Muscle of leg (tissue), 16 donors: ENCODE measurements at places on chromosomes 11 and 22. TPM values are rescaled to one million over a fixed set of nuclear protein-coding genes. Genes with fewer than 3 reads are reported as not detected.
A peak's percentile ranks its signal among the peaks of the same experiment; 100 is the strongest.

- H3K27ac ChIP-seq, result peak overlapping the region; percentile 59
- no peaks in the 10 kb centered on the region for H3K27me3 ChIP-seq
- DNase-seq, result peak; percentile 23
- H3K4me3 ChIP-seq, result peak overlapping the region; percentile 32
- peaks cover 5% of the 10 kb centered on the region for H3K4me1 ChIP-seq
Measured at GRCh38 chr11:47376525-47377371, 1.6 kb downstream of the SPI1 start.

Gene MOV10L1
- 0.40 TPM for total RNA-seq

Gene OR8D4
- total RNA-seq, result 0.04 TPM

GRCh38 chr11:86395061-86395551 is 20.4 kb downstream of the CCDC81 start:
- H3K36me3 ChIP-seq, result no peaks in the 10 kb centered on the region
- H3K27ac ChIP-seq, result no peak overlapping the region
- DNase-seq, result no peak
- no peak overlapping the region for H3K4me3 ChIP-seq
- H3K4me1 ChIP-seq, result no peaks in the 10 kb centered on the region

- H3K4me3 ChIP-seq, result no peak overlapping the region
- H3K36me3 ChIP-seq, result no peaks in the 10 kb centered on the region
- no peak overlapping the region for H3K27ac ChIP-seq
- DNase-seq, result no peak
Measured at GRCh38 chr11:1338201-1339065, 29.0 kb upstream of the TOLLIP start.

Gene PKNOX2
- total RNA-seq, result 11.5 TPM

- no peaks in the 10 kb centered on the region for H3K27me3 ChIP-seq
- H3K27ac ChIP-seq, result no peak overlapping the region
- no peaks in the 10 kb centered on the region for H3K4me1 ChIP-seq
- DNase-seq, result no peak
- no peaks in the 10 kb centered on the region for H3K36me3 ChIP-seq
- no peak overlapping the region for H3K4me3 ChIP-seq
Measured at GRCh38 chr11:56625946-56626345, 11.3 kb upstream of the OR5M1 start.

Gene ZNF215
- 0.89 TPM for total RNA-seq

DNA sequence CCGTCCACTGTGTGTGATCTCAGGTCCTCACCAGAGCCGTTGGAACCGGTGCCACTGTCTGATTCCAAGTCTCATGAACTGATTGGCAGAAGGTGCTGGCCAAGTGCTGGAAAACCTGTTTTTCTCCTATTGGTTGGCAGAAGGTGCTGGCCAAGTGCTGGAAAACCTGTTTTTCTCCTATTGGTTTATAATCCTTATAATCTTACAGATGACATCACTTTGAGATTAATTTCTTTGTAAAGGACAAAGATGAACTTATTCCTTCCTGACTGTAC is 1106.3 kb downstream of the BRD1 start:
- H3K27ac ChIP-seq, result no peak overlapping the region
- peak; percentile 37 for DNase-seq
- H3K36me3 ChIP-seq, result no peaks in the 10 kb centered on the region
- H3K27me3 ChIP-seq, result peaks cover 2% of the 10 kb centered on the region
- H3K4me1 ChIP-seq, result no peaks in the 10 kb centered on the region
- H3K4me3 ChIP-seq, result no peak overlapping the region

GRCh38 chr11:130720232-130721022 is 195.9 kb downstream of the SNX19 start:
- no peaks in the 10 kb centered on the region for H3K36me3 ChIP-seq
- no peak overlapping the region for H3K4me3 ChIP-seq
- peak; percentile 59 for DNase-seq
- H3K27me3 ChIP-seq, result no peaks in the 10 kb centered on the region
- H3K27ac ChIP-seq, result peak overlapping the region; percentile 83
- peaks cover 65% of the 10 kb centered on the region for H3K4me1 ChIP-seq

Gene SLN
- 2,631 TPM for total RNA-seq

- DNase-seq, result no peak
- H3K36me3 ChIP-seq, result peaks cover 94% of the 10 kb centered on the region
- no peak overlapping the region for H3K4me3 ChIP-seq
- no peaks in the 10 kb centered on the region for H3K27me3 ChIP-seq
Measured at GRCh38 chr11:62632492-62632891, 10.7 kb upstream of the B3GAT3 start.

DNA sequence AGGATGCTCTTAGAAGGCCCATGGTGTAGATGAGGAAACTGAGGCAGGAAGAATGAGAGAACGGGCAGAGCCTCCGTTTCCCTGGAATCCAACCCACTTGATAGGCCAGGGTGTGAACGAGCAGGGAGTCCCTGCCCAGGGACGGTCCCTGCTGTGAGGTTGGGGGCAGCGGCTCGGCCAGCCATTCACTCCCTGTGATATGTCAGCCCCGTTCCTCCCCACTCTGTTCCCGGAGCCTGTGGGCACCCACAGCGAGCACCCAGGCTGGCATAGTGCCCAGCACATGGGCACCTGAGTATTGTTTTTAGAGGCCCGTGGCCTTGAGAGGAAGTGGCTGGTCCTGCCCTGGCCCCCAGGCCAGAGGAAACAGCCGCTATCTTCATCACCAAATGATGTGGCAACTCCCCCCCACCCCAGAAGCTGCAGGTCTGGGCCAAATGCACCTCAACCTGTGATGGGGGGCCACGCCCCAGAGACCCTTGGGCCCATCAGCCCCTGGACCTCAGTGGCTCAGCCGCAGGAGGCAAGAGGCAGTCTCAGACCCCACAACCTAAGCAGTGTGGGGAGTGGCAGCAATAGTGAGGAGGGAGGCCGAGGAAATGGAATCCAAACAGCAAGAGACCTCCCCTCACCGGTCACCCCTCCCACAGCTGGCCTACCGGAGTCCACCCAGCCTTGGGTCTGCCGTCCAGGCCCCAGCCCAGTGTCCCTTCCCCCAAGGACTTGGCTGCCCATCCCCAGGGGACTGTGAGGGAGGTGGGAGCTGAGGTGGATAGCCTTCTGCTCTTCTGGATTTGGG is 2.1 kb downstream of the ALDH3B1 start:
- no peak overlapping the region for H3K27ac ChIP-seq
- H3K36me3 ChIP-seq, result no peaks in the 10 kb centered on the region
- H3K27me3 ChIP-seq, result no peaks in the 10 kb centered on the region
- DNase-seq, result no peak
